ENCODE measurements at places on chromosomes 1 and 21. TPM values are rescaled to one million over a fixed set of nuclear protein-coding genes. Genes with fewer than 3 reads are reported as not detected.

RXRG gene
- total RNA-seq: not detected

MMP23B gene
- 4.9 TPM for total RNA-seq

TRIM67 gene
- total RNA-seq: not detected

RNF11 gene
- total RNA-seq: 63.0 TPM

GPR52 gene
- total RNA-seq: 0.55 TPM

S100A7A gene
- total RNA-seq: not detected

EXO1 gene
- total RNA-seq: 32.1 TPM

BARHL2 gene
- not detected for total RNA-seq

HSPB7 gene
- total RNA-seq: not detected

FLG2 gene
- not detected for total RNA-seq

PRAMEF7 gene
- not detected for total RNA-seq

OR6K3 gene
- not detected for total RNA-seq

TNNI3K gene
- not detected for total RNA-seq

PMVK gene
- 27.1 TPM for total RNA-seq

ACOT7 gene
- 70.2 TPM for total RNA-seq

HTR6 gene
- total RNA-seq: not detected

XPR1 gene
- 10.4 TPM for total RNA-seq

INKA2 gene
- total RNA-seq: 1.4 TPM

LENEP gene
- 1.2 TPM for total RNA-seq

BRINP2 gene
- total RNA-seq: not detected

FAM72C gene
- 1.7 TPM for total RNA-seq

HNRNPR gene
- 198 TPM for total RNA-seq

CD84 gene
- not detected for total RNA-seq

JTB gene
- total RNA-seq: 106 TPM

CLEC20A gene
- total RNA-seq: not detected

FAM163A gene
- total RNA-seq: not detected

ACTL8 gene
- 0.55 TPM for total RNA-seq

CLDN19 gene
- total RNA-seq: not detected

CLIC6 gene
- total RNA-seq: not detected

DRAM2 gene
- total RNA-seq: 34.8 TPM

NBPF6 gene
- 0.94 TPM for total RNA-seq

TNFRSF8 gene
- total RNA-seq: not detected

TSNAX gene
- total RNA-seq: 23.5 TPM

SLC16A4 gene
- total RNA-seq: 32.7 TPM

LHX4 gene
- total RNA-seq: 0.28 TPM

COL8A2 gene
- total RNA-seq: 0.20 TPM

NFASC gene
- total RNA-seq: not detected

HSPA6 gene
- 0.28 TPM for total RNA-seq

ESPN gene
- 18.6 TPM for total RNA-seq

KRTAP10-8 gene
- not detected for total RNA-seq

SLAMF9 gene
- 0.94 TPM for total RNA-seq

OLIG1 gene
- not detected for total RNA-seq

MRPL9 gene
- 132 TPM for total RNA-seq

PGLYRP3 gene
- total RNA-seq: not detected

STYXL2 gene
- not detected for total RNA-seq

GBP7 gene
- total RNA-seq: not detected

EPHA2 gene
- 65.8 TPM for total RNA-seq

TRAPPC3 gene
- 112 TPM for total RNA-seq

COL9A2 gene
- 9.3 TPM for total RNA-seq

CDC42BPA gene
- total RNA-seq: 45.5 TPM

LCE2A gene
- not detected for total RNA-seq

POFUT2 gene
- 29.0 TPM for total RNA-seq

CLCC1 gene
- total RNA-seq: 23.7 TPM

NES gene
- total RNA-seq: 6.8 TPM

MEF2D gene
- total RNA-seq: 33.5 TPM

SHISAL2A gene
- total RNA-seq: not detected

FAM177B gene
- not detected for total RNA-seq

TNFRSF25 gene
- 12.3 TPM for total RNA-seq

Measured in PC-9 (cell line).